ENCODE measurements at places on chromosomes 4 and X.

DNA sequence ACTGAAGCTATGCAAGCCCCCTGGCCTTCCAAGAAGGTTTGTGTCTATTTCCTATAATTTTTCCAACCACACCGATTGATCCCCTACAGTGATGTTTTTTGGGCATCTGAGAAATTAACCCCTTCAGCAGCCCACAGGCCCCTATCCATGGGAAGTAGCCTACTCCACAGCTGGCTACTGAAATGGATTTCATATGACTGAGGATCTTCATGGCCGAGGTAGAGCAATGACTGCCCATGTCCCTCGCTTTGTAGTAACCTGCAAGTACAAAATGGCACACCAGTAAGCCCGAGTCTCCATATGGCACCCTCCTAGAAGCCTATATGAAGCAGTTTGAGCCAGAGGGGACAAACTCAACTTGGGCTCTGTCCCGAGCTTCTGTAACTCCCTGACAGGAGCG lies 36.8 kb downstream of the MAP9 start:
- no peak for DNase-seq

DNA sequence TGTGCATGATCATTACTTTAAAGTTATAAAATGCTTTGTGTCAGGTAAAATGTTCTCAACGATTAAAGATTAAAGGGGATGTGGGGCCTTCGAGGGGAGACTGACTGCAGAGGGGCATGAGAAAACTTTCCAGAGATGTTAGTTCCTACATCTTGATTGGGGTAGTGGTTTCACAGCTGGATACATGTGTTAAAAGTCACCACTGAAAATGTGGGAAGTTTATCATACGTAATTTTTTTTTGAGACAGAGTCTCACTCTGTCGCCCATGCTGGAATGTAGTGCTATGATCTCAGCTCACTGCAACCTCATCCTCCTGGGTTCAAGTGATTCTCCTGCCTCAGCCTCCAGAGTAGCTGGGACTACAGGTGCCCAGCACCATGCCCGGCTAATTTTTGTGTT lies 79.5 kb downstream of the RBM47 start:
- no peak for DNase-seq

DNA sequence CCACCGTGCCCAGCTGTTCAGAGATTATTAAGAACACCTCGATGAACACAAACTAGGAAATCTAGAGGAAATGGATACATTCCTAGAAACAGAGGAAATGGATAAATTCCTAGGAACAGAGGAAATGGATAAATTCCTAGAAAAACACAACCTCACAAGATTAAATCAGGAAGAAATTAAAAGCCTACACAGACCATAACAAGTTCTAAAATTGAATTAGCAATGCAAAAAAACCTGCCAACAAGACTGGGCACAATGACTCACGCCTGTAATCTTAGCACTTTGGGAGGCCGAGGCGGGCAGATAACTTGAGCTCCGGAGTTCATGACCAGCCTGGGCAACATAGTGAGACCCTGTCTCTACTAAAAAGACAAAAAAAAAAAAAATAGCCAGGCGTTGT lies 13.1 kb upstream of the IDS start:
- no peak for DNase-seq

- DNase-seq = no peak
Observed at GRCh38 chrX:1336948-1337779, 579 bp downstream of the IL3RA start.

GRCh38 chr4:18957716-18958115 lies 936.2 kb upstream of the LCORL start:
- no peak for DNase-seq

DNA sequence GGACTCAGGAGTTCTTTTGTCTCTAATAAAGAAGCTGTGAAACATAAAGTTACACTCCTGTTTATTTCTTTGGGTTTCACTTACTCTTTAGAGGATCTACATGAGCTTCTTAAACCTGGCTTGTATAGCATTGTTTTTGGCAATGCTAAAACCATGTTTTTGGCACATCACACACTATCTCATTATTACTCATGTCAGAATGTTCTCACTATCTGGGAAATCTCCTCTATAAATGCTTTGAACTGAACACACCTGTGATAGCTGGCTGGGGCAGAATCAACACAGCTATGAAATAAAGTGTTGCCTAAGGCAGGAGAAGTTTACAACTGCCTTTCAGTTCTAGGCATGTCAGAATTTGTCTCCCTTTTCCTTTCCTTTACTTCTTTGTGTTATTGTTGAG lies 52.6 kb downstream of the SULT1B1 start:
- DNase-seq = no peak

- no peak for DNase-seq
Observed at GRCh38 chr4:13218326-13218958, 265.7 kb downstream of the RAB28 start.

GRCh38 chrX:105775679-105776078 lies 46.7 kb upstream of the NRK start:
- no peak for DNase-seq

- DNase-seq = peak; percentile 74
Observed at GRCh38 chr4:76301068-76301774, 5.3 kb upstream of the STBD1 start.

- DNase-seq = no peak
Observed at GRCh38 chr4:6107886-6108285, 89.7 kb upstream of the C4orf50 start.

GRCh38 chrX:115330498-115331168 lies 41.1 kb downstream of the LUZP4 start:
- peak; percentile 40 for DNase-seq

DNA sequence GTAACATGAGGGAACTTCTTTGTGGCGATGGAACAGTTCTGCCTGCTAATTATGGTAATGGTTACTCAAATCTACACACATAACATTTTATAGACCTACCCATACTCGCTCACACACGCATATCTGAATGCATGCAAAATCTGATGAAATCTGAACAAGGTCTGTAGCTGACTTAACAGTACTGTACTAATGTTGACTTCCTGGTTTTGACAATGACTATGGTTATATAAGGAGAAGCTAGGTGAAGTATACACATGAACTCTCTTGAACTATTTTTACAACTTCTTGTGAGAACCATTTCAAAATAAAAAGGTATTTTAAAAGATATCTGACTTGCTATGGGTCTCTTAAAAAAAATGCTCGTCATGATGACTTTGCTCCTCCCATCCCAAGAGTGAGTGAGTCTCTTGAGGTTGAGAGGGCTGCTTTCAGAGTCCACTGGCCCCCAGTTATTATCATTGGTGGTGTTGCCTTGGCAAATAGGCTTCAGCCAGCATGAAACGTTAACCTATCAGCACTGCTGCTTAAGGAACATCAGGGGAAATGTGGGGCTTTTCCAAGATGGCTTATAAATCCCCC lies 99.8 kb downstream of the MTMR1 start:
- DNase-seq = no peak

DNA sequence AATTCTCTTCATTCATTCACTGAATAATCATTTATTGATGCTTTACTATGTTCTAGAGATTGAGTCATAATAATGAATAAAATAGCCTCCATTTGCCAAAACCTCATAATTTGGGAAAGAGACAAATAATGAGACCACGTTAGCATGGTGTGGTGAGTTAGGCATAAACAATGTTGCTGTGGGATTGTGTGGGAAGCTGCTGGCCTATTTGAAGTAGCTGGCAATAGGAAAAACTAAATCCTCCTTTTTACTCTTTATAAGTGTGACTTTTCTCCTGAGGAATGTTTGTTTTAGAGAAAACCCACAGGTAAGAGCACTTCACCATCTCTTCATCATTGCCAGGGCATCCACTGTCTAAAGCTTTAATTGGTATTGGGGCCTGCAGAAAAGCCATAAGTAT lies 95.3 kb downstream of the AREG start:
- no peak for DNase-seq

DNA sequence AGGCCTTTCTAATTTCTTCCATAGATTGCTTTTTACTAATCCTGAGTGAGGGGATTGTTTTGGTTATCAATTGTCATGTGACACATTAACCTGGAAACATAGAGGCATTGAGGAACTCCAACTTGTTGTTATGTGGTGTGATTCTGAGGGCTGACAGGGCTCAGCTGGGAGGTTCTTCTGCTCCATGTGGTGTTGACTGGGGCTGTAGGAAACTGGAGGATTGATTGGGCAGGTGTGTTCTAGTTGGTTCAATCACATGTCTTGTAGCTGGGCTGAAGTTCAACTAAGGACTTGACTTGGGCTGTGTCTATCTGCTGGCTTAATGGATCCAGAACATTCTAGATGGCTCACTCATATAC lies 10.8 kb upstream of the CRLF2 start:
- DNase-seq = no peak

DNA sequence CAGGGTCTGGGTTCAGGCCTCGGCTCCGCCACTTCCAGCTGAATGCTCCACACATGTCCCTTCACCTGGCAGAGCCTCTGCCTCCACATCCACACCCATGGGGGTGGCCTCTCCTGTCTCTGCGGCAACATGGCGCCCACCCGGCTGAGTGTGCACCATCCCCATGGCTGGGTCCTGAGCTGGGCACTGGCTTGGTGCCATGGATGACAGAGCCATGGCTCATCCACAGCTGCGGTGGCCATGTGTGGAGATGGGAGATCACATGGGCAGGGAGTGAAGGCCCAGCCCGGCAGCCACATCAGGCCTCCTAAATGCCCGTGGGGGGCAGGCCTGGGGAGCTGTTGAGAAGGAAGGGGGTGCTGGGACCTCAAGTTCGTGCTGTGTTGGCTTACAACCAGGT lies 213.7 kb downstream of the AFAP1 start:
- no peak for DNase-seq

DNA sequence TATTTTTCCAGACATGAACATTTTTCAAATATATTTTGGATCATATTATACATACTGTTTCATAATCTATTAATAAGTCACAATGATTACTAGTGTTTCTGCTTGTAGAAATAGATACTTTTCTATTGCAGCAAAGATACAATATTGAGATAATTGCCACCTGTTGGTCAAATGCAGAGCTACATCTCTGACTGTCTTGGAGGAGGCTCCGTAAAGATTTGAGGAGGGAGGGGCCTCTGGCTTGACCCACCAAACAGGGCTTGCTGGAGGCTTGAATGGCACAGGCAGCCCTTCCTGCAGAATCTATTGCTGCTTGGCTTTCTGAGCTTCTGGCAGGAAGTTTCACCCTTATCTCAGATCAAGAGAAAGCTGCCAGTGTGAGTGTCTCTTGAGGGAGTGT lies 99.3 kb upstream of the ARMCX2 start:
- DNase-seq = no peak

GRCh38 chr4:30939069-30939468 lies 218.9 kb downstream of the PCDH7 start:
- DNase-seq = no peak

DNA sequence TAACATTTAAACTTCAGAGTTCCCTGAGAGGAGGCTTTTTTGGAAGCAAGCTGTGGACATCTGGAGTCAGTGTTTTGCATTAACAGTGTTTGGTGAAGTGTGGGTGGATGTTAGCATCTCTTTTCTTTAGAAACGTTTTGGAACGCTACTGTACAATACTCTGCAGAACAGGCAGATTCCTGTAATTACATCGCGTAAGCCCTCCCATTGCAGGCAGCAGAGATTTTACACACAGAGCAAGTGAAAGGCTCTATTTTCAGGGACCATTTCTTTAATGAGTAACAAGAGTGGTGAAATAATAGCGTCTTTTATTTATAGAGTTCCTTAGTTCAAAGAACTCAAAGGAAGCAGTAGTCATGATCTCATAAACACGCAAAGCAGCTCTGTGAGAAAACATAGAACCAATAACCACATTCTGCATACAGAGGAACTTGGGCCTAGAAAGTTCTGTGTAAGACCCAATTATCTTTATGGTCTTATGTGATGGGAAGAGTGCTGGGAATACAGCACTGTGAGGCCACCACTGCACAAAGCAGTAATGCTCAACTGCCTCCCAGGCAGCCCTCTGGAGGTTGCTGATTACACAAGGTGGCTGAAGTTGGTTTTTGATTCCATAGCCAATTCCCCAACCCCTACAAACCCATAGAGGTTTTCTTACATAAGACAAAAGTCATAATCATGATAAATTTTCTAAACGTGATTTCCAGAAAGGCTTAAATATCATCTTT lies 298.7 kb upstream of the EPHA5 start:
- no peak for DNase-seq

DNA sequence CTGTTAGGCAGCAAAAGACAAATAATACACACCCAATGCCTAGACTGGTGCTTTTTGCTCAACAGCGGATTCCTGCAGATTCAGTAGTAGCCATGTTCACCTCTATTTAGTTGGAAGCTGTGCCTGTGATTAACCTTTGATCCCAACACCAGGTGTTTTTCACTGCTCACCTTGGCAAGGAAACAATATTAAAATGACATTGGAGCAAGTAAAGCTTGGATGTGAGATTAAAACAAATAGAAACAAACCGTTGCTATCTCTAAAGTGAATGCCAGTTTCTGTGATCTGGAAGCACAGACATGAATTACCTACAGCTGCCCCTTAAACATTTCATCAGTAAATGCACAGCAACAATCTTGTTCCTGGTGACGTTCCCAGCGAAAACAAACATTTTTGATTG lies 35.7 kb downstream of the MAGEB17 start:
- DNase-seq = no peak

DNA sequence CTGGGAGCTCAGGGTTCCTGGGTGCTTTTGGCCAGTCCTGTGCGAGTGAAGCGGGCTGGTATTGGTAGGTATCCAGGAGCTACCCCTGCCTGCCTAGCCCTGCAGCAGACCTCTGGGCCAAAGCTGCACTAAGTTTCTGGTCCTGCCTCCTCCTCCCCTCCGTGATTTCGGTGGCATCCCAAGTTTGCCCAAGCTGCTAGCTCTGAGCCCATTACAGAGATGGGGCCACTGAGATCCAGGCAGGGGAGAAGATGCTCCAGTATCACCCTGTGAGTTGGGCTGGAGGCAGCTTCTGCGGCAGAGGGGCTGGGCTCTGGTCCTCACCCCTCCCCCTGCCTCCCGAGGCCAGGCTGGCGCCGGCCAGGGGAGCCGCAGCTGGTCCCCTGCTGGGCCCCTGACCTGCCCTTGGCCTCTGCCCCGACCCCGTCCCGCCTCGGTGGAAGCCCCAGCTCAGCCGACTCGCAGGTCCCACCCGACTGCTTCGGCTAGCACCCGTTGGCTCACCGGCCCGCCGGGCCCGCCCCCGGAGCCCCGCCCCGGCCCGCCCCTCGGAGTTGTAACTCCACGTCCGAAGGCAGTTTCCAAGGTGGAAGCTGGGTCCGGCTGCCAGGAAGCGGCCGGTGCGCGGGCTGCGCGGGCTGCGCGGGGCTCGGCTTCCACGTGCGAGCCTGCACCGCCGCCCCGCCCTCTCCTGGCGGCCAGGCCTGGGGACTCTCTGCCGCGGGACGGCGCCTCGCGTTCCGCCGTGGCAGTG lies at the start of gene DUSP9:
TSS of gene DUSP9 (plus strand) at position 584 of the 754 bp plus-strand sequence. CDS start 751 bp downstream, outside the sequence.
- no peak for DNase-seq

DNA sequence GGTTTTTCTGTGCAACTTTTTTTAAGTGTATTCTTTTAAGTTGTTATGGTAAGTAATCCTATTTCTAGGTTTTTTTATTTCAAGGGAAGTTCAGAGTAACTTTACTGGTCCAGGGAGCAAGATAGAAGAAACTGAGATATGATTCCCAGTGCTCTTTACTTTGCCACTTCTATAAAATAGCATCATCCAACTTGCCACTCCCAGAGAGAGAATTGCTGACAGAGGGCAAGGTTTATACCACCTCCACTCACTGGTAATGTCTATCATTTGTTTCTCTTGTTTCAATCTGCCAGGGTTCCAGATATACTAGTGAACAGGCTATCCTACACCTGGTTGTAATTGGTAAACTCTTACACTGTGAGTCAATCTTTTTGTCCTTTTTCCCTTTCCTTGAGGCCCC lies 3.5 kb upstream of the CLCN3 start:
- no peak for DNase-seq
